NCI-H1417 (cell line): ENCODE measurements at places on chromosomes 2 and 18.

DNA sequence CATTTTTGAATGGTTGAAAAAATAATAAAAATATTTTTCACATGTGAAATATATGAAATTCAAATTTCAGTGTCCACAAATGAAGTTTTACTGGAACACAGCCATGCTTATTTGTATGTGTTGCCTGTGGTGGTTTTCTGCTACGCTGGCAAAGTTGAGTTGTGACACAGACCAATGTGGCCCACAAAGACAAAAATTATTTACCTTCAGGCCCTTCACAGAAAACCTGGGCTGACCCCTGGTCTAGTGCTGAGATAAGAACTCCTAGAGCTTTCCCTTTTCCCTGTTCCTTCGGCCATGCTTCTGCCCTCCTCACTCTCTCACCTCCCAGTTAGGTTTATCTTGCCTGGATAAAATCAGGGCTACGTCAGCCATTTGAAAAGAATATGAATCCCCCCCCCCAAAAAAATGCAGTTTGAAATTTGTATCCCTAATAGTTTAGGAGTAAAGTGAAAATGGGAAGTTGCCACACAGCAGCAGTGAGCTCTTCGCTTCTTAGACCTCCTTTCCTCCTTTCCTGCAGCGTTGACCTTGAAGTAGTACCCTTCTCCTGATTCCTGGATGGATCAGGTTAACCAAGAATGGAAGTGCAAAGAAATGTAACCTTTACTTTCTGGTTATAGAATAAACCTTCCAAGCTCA is 91.0 kb downstream of the LIMS1 start:
- DNase-seq: no peak

DNA sequence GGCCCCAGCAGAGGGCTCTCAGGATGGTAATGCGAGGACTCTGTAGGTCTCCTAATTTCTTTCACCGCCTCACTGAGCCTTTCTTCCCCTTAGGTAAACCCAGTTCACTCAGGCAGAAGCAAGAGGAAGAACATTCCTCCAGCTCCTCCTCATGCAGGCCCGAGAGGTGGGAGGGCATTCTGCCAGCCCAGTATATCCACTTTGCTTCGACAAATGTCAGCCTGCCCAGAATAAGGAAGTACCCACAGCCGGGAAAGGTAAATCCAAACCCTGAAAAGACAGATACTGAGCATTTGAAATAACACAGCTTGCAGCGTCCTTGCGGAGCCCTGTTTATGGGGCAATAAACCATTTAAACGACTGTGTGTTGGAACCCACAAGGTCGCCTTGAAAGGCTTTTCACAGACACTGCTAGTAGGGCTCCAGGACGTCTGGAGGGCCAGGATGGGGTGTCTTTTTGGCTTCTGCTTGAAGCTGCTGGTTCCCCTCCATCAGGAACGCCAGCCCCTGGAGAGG is 63.0 kb upstream of the STPG4 start:
- DNase-seq: no peak

DNA sequence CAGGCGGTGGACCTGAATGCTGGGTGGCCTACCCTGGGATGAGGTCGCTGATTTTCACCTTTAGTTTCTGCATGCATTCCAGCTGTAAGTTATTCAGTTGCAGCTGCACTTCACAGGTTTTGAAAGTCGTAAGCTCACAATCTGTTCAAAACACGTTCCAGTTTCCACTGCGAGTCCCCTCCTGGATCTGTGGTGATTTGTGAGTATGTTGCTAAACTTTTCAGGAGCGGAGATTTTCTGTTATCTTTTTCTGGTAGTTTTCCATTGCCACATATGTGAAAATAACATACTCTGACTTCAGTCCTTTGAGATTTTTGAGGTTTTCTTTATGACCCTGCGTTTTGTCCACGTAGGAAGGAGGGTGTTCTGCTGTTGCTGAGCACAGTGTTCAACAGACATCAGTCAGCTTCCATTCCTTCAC is 102.1 kb downstream of the SNTG2 start:
- DNase-seq: no peak

GRCh38 chr2:121284463-121285449 is at the start of gene TFCP2L1:
TFCP2L1 (minus strand) TSS chr2:121285202; CDS start chr2:121285109, 93 bp downstream.
- DNase-seq: peak; percentile 80

GRCh38 chr2:128324897-128325410 is 6.3 kb upstream of the HS6ST1 start:
- DNase-seq: no peak

DNA sequence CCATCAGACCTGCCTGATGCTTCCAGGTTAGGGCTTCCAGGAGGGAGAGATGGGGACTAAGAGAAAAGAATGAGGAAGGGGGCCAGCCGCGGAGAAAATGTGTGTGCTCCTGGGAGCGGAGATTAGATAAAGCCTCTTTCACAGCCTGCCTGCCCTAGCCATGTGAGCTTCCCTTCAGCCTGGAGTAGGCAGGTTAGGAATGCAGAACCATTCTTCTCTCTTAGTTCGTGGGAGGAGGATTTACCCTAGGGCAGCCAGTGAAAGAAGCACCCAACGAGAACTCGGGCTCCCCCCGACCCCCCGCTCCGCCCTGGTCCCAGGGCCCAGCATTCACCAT is 36.1 kb downstream of the POMC start:
- DNase-seq: no peak

DNA sequence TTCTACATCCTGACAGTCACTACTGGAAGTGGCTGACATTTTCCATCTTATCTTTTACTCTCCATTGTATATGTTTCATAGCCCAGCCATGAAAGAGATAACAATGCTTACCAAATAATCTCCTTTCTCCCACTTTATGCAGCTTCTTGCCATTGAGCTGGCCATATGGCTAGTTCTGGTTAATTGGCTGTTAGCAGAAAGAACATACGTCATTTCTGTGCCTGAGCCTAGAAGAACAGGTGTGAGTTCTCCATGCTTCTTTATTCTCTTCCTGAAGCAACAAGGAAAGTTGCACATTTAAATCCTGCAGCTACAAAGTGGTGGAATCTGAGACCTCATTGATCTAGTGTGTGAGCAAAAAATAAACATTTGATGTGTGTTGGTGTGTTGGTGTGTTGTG is 82.0 kb upstream of the FSHR start:
- DNase-seq: no peak

- DNase-seq: no peak
Observed at GRCh38 chr18:8856212-8856611, 150.9 kb downstream of the MTCL1 start.

DNA sequence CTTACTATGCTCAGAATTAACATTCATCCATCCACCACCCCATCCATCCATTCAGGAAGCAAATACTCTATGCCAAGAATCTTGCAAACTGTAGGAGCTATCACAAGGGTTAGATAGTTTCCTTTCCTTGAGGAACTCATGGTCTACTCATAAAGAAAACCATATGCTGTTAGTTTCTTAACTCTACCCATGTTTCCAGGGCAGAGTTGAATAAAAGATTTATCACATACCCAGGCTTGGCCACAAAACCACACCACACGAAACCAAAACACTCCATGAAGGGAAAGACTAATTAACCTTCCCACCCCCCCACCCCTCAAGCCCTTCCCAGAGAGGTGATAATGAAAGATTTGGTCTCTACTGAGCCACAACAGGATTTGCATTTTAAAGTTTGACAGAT is 23.7 kb upstream of the MSGN1 start:
- DNase-seq: no peak

GRCh38 chr2:1601471-1602277 is 142.6 kb downstream of the PXDN start:
- no peak for DNase-seq

DNA sequence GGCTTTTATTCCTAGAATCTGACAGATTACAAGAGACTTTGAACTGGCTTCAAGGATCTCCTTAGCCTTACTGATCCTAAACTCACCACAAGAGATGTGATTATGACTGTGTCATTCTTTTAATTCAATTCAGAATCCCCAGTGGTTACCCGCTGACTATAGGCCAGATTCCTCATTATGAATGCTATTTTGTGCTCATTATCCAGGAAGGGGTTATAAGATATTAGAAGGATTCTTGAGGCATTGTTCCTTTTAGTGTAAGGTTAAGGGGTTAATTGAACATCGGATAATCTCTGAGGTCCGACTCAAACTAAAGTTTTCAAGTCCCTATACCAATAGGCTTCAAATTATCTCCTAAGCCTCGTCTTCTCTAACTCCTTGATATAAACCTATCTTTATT is 39.4 kb upstream of the TDRD15 start:
- no peak for DNase-seq

- DNase-seq: no peak
Observed at GRCh38 chr2:36367486-36367885, 11.9 kb downstream of the CRIM1 start.

- no peak for DNase-seq
Observed at GRCh38 chr2:160301420-160301819, 101.3 kb upstream of the ITGB6 start.

DNA sequence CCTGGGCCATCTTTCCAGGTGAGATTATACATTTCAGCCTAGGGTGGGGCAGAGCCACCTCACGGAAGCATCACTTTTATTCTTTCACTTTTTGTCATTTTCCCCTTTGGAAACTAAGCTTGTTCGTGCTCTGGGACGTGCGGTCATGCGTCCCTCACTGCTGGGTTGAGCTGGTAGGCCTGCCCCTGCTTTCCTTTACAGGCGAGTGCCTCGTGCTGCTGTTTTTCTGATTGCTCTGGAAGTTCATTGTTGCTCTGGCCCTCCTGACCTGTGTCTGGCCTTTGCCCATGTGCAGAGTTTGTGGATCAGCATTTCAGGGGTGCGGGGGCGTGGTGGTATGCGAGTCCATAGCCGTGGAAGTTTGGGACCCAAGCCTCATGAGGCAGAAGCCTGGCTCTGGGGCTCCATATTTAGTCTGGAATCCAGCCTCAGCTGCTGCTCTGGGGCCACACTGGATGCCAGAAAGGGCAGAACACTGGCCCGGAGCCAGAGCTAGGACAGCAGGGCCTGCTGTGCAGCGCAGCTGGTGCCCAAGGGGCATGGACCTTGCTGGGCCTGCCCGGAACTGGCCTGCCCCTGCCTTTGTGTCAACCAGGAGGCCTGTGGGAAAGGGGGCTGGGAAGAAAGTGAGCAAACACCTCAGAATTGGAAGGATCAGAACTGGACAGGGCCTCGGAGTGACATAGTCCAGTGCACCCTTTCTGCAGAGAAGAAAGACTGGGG is 51.1 kb downstream of the CTIF start:
- DNase-seq: no peak

DNA sequence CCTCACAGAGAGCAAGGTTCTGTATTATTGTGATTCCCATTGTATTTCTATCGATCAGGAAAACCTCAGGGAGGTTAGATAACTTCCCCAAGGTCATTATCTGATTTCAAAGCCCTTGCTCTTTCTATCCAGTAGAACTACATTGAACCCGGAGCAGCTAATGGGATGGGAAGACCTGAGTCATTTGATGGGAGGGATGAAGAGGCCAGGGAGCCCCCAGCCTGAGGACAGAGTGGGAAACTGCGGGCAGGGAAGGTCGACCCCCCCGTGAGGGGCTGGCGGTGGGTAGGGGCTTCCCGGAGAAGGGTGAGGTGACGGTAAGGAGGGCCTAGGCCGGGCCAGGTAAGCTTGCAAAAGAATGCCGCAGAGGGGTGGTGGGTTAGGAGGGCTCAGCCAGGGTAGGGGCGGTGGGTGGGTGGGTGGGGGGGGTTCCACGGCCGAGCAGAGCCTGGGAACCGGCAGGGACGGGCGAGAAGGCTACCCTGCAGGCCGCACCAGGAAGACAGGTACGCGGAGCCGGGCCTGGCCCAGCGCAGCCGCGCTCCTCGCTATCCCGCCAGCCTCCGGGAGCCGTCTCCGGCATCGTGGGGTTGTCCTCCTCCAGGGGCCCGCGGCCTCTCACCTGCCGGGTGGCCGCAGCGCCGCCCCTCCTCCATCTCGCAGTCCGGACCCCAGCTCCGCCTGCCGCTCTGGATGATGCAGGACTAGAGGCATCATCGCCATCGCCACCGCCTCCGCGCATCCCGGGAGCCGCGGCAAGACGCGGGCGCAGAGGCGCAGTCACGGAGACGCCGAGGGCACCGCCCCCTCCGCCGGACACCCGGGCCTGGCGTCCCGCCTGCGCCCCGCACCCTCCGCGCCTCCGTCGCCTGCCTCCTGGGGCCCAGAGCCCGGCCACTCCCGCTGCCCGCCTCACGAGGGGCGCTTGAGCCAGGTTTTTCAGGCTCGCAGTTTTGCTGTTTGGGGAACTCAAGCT is at the start of gene GPR75:
Gene GPR75, minus strand, starts transcription at position 762 of the 976 bp plus-strand sequence. CDS start 5,211 bp downstream, outside the sequence.
- DNase-seq: no peak

DNA sequence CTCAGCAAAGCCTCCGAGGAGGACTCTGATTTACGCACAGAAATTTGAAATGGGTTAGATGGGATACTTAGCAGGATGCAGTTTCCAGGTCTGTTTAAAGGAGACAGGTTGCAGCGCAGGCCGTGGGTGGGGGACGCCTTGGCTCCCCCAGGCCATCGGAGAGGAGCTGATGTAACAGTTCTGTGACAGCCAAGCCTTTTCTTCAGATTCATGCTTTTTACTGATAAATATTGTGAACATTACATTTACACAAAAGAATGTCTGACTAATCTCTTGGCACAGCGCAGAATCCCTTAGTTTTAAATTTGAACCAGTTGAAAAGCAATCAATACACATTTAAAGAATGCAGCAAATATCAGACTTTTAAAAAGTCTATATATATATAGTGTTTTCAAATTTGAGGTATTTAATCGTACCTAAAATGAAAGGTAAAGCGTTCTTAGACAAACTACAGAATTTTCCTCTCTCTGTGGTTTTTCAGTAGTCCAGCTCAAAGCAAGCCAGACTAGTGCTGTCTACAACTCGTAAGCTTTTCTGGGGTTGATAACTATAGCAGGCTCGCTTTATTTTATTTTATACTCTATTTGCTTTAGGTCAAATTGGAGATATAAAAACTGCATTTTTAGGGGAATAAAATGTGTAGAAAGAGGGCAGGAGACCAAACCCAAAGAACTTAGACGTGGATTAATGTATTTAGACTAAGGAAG is 221.9 kb downstream of the PIEZO2 start:
- no peak for DNase-seq

GRCh38 chr2:37344453-37345361 is at the start of gene QPCT:
QPCT (plus strand) TSS chr2:37344630; CDS start chr2:37344732, 102 bp downstream.
- peak; percentile 74 for DNase-seq

DNA sequence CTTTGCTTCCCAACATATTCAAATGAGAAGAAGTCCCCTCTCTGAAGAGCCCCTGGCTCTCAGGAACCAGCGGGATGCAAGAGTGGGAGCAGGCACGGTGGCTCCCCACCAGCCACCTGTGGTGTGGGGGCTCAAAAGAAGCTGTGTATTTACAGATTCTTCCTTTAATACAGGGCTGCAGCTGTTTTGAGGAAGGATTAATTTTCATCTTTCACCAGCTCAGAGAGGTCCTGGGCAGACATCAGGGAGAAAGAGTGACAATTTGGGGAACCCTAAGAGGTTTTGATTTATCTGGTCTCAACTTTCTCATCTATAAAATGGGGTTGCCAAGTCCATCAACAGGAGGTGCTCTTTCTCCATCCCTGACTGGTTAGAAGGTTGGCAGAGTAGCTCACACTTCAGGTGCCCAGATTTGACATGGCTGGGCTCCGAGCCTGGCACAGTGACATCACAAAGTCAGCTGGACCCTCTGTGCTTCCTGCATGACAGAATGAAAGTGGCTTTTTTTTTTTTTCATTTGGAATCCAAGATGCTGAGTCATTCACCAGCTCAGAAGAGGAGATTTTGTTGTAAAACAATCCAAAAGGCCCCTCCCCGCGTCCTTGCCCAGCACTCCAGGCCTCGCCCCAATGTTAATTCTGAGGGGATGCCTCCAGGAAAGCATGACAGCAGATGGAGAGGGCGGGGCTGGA is 15.5 kb upstream of the SIX2 start:
- DNase-seq: no peak

- no peak for DNase-seq
Observed at GRCh38 chr2:100548771-100549170, 14.0 kb upstream of the PDCL3 start.

- DNase-seq: no peak
Observed at GRCh38 chr2:32792416-32792815, 154.3 kb upstream of the LTBP1 start.
